ENCODE measurements at places on chromosomes 2 and 18.

DNA sequence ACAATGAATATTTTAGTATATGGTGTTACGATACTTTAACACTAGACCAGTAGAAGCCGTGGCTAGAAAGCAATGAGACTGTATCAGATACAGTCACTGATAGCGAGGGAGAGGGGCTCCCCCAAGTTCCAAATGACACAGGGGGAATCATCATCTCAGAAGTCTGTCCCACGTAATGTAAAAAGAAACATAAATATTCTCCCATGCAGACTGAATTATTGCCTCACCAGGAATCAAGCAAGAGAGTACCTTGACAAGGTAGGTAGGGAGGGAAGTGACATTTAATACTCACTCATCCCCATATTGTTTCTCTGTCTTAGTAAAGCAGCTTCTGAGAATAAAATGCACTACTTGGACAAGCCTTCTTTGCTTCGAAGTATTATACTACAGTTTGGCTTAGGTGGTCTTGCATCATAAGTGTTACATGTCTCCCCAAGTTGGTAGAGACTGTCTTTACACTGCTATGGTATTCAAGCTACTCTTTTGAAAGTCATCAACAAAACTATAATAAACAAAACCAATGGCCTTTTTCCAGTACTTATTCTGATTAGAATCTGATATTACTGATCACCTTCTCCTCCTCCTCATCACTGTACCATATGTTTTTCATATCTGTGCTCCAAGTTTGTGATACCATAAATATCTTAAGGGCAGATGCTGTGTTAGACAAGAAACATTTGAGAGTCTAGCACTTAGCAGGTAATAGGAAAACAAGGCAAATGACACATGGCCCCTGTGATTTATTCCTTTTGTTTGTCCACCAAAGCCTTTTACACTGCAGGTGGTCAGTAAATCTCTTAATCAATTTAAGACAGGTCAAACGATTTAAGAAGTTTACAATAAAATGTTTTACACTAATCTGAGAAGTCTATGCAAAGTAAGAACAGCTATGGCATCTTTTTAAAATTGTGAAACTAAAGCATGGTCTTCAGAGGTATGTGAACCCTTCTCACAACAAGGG, 2.7 kb downstream of the LAPTM4A start:
- no peak for DNase-seq

DNA sequence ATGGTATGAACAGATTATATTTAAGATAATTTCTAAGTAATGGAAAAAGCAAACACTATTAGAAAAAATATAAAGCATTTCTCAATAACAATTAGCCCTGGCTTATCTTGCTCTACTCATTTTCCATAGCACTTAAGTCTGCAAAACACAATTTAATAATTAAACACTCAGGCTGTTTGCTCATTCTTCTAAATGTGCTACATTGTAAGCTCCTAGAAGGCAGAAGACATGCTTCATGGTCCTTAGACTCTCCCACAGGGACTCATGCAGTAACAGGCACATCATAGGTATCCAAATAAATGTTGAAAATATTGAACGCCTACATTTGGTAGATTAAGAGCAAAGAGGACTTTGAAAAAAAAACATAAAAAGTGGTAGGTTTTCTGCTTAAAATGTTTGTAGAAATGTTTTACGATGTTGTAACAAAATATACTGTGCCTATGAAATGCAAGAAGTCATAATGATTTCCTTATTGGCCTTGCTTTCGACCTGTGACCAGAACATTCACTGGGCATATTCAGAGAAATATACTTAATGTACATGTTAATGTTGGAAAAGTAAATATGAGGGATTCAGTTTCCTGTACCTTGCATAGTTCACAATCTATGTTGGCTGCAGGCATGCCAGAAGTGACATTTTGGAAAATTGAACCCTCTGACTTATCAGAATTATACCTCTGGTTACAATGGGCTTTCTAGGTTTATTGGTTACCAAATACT, 27.2 kb downstream of the G6PC2 start:
- DNase-seq = no peak

DNA sequence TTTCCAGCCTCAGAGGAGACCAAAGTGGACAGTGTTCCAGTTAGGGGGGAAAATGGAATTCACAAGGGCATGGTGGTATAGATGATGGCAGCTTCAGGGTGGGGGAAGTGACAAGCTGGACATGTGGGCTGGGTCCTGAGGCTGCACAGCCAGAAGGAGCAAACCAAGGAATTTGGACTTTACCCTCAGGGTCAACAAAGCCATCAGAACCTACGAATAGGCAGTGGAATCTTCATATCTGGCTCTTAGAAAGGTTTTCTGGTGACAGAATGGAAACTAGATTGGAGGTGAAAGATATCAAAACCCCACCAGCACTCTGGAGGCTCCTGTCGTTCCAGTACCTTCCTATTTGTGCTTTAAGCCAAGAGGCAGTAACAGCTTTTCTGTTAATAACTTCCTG, 127.1 kb downstream of the SETBP1 start:
- no peak for DNase-seq

DNA sequence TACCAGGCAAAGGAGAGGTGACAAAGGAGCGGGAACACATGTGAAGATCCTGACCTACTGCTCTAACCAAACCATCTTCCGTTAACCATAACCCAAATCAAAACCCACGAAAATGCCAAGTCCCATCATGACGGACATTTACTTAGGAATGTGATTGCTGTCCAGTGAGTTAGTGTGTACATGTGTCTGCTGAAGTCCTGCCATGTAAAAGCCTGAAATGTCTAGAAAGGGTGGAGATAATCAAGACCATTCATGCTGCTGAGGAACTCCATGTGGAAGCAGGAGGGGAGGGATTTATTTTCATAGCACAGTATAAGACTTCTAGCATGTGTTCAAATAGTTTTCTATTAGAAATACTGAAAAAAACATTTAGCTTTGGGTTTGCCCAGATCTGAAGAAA, 137.0 kb upstream of the BOD1L2 start:
- no peak for DNase-seq

DNA sequence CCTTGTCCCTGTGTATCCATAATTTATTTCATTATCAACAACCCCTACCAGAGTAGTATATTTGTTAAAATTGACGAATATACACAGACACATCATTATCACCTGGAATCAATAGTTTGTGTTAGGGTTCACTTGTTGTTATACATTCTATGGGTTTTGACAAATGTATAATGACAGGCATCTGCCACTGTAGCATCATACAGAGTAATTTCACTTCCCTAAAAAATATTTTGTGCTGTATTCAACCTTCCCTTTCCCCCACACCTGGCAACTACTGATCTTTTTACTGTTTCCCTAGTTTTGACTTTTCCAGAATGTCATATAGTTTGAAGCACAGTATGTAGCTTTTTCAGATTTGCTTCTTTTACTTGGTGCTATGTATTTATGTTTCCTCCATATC, 132.0 kb downstream of the ZNF804A start:
- no peak for DNase-seq

DNA sequence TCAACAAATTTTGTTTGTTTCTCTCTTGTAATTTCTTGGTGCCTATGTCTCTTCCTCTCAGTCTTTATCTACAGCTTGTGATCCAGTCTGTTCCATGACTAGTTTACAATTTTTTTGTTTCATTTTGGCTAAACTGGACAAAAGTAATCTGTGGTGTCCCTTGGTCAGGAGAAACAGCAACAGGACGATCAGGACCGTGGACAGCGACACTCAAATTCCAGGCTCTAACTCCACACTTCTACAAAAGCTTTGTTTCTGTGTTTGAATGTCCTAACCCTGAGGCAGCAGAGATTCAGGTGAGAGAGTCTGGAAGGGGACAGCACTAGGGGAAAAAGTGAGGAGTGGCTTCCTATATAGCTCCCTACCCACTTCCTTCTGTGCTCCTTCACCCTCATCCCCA, 593.3 kb upstream of the FANCL start:
- no peak for DNase-seq

DNA sequence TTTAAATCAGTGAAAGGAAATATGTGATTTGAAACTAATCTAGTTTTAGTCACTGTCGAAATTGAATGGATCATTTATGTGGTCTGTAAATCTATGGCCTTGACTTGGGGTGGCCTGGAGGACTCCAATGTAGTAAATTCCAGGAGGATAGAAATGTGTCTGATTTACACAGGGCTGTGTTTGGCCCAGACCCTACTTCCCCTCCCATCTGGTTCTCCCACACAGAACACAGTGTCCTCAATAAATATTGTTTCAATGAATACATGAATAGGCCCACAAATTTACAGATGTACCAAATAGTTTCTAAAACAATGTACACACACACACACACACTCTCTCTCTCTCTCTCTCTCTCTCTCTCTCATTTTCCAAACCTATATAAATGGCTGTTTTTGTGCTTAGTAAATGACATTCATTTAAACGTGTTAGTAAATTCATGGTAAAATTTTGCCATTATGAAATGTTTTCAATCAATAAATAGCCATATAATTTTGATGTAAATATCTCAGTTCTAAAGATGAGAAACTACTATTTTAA, 1.9 kb downstream of the CCDC68 start:
- DNase-seq = no peak

- DNase-seq = no peak
These were observed 11.8 kb downstream of the KRTCAP3 start for GRCh38 chr2:27453968-27454367.

GRCh38 chr2:49238604-49238960, 84.3 kb upstream of the FSHR start:
- DNase-seq = no peak

- no peak for DNase-seq
These were observed 142.6 kb upstream of the ITGA4 start for GRCh38 chr2:181314551-181314950.

DNA sequence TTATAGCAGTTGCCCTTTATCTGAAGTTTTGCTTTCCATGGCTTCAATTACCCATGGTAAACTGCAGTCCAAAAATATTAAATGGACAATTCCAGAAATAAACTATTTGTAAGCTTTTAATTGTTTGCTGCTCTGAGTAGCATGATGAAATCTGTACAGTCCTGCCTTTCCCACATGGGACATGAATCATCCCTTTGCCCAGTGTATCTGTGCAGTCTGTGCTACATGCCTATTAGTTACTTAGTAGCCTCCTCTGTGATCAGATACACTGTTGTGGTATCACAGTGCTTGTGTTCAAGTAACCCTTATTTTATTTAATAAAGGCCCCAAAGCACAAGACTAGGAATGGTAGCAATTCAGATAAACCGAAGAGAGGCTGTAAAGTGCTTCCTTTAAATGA, 810.6 kb upstream of the PIK3C3 start:
- peak; percentile 9 for DNase-seq

DNA sequence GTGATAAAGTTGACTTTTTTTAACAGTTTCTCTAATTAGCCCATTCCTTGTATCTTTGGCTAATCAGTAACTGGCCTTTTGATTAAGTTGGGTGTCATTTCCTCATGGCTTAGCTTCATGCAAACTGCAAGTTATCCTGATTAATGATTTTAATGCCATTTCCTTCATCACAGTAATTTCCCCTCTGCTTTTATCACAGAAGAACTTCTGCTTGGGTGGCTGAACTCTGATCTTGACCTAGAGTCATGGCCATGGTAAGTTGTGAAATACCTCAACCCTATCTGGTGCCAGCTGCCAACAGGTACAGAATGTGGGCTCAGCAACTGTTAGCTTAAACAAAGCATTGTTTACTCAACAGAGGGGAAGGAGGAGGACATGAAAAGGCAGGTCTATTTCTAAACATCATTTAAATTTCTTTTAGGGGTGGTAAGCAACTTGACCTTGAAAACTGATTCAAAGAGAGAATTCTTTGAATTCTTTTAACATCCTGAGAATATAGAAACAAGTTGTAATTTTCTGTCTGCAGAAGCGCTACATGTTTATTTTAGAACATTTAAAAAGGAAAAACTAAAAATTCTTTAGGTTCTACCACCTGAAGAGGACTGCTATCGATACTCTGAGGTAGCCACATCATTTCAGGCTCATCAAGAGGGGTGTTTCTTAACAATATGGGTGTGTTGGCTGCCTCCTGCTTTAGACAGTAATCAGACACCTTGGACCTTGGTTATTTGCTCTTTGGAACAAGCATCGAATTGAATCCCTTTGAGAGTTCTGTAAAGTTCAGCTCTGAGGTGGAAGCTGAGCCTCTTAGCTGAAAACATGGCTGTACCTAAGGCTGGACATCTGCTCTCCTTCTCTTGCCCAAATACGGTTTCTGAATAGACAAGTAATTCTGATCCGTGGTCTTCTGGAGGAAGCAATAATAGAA, 39.7 kb downstream of the ANXA4 start:
- DNase-seq = no peak

DNA sequence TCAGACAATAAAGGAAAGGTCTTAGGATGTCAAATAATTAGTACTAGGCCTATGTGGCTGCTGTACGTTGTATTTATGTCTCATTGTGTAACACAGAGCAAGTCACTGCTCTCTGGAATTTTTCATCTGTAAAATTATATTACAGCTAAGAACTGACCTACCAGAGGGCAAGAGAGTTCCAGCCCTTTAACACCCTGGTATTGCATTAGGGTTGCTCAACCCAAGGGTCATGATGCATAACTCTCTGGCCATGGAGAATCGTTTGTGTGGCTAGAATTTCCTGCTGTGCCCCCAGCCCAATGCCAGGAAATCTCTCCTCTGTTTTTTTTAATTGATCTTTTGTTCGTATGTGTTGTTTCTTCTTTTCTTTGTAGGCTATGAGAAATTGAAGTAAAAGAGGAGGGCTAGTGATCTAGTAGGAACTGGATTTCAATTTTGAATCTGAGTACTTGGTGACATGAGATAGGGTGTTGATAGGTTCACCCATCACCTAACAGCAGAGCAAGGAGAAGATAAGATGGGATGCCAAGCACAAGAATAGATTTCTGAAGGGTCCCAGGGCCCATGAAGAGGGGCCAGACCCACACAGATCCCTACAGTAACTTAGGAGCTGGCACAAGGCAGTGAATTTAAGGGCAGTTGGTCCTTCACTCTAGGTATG, 571.2 kb upstream of the TNP1 start:
- DNase-seq = no peak

- DNase-seq = no peak
These were observed 245.4 kb downstream of the ATAD2B start for GRCh38 chr2:23681356-23682140.

- no peak for DNase-seq
These were observed 42.4 kb upstream of the GRHL1 start for GRCh38 chr2:9909106-9909505.

DNA sequence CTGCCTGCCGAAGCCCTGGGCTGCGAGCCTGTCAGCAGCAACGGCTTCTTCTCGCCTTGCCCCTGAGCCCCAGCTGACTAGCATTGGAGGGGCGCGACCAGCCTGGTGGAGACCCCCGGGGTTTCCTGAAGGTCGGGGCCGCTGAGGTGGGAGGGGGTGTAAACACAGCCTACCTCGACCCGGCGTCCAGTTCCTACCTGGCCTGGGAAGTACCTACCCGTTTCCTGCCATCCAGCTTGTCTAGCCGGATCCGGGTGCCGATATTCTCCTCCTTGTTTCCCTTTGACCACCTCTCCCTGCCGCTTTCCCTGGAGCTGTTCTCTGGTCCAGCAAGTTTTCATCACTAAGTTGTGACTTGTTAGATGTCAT, 511 bp downstream of the MOB4 start:
- no peak for DNase-seq

GRCh38 chr2:179518830-179519229, 254.2 kb upstream of the SESTD1 start:
- DNase-seq = no peak

Data from amniotic stem cell (primary cell).